Stimulated activated CD4-positive, alpha-beta T cell treated with anti-CD3 and anti-CD28 coated beads, Interleukin-15, amount 100 ng/mL, for 48 hours (primary cell): ENCODE measurements at places on chromosomes 2 and 18.

DNA sequence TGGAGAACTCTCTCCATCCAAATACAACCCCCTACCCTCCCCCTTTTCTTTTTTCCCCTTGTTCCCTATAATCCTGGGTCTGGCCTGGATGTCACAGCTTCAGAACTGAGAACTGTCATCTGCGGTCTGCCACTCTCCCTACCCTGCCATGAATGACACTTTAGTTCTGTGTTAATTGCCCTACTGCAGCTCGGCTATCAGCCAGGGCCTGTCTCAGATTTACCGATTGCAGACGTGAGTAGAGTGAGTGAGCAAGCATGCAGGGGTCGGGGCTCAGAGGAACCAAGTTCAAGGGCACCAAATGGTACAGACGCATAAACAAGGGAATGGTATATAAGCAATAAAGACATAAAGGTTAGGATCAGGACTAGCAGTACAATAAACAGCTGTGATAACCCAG lies 967.8 kb downstream of the BCL11A start:
- no peak for DNase-seq

DNA sequence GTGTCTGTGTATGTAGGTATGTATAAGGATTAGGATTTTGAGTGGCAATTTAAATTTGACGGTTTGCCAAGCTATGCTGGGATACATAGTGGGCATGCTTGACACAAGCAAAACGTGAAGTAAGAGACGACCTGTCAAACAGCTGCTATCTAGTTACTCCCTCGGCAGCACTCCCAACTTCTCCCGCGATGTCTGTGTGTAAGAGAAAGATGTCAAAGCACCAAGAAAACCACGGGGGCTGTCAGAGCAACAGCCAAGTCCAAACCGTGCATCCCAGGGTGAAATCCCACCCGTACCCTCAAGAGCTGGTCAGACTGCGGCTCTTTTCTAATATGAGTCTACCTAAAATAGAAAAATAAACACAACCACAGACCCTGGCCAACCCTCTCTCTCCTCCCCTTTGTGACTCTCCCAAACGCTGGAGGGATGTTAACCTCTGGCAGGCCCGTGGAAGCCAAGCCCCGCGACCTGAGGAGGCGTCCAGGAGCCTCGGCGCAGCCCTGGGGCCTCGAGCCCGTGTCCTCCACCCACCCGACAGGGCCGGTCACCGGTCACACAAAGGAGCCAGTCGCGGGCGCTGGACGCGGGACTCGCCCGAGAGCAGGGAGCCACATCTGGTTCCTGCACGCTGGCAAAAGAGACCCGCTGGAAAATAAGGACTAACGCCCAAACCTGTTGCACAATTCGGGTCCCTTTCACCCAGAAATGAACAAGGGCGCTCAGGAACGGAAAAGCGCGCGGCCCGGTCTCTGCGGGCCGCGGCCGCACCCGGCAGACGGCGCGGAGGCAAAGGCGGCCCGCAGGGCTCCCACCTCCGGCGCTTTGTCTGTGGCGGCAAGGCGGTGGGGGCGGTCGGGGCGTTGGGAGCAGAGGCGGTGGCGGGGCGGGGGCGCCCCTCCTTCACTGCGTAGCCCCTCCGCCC lies 925 bp downstream of the SESTD1 start:
- DNase-seq = no peak

GRCh38 chr18:37272226-37272625 lies 293.4 kb downstream of the CELF4 start:
- no peak for DNase-seq

GRCh38 chr2:56001947-56002346 lies 78.4 kb upstream of the EFEMP1 start:
- no peak for DNase-seq

- no peak for DNase-seq
Observed at GRCh38 chr2:114729026-114729425, 286.6 kb downstream of the DPP10 start.

DNA sequence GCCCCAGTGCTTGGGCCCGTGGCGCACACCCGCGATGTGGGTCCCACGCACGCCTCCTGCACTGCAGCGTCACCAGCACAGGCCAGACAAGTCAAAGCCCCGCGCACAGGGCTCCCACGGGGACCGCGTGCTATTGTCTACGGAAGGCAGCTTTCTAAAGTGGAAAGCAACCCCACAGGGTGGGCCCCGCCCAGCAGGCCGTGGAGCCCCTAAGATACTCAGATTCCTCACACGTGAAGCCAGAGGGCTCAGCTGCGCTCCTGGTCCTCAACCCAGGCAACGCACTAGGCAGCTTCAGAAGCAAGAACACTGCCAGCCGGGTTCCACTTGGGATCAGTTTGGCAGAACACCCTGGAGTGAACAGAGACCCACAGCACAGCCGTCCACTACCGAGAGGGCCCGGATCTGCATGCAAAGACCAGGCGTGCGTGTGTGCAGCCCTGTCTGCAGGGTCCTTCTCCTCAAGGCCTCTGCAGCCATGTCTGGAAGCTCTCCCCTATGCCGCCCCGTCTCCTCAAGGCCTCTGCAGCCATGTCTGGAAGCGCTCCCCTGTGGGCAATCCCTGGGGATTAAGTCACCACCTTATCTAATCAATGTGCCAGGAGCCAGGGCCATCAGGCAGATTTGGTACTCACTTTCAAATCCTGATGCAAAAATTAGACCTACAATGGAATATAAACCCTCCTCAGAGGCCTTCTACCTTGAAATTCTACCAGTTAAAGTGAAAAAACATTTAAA lies 231.3 kb downstream of the HDAC4 start:
- no peak for DNase-seq

GRCh38 chr2:213001297-213001910 lies 150.0 kb downstream of the IKZF2 start:
- DNase-seq = no peak

GRCh38 chr2:241211276-241211675 lies 22.8 kb downstream of the ANO7 start:
- no peak for DNase-seq

- no peak for DNase-seq
Observed at GRCh38 chr2:224261326-224261725, 140.6 kb downstream of the FAM124B start.

DNA sequence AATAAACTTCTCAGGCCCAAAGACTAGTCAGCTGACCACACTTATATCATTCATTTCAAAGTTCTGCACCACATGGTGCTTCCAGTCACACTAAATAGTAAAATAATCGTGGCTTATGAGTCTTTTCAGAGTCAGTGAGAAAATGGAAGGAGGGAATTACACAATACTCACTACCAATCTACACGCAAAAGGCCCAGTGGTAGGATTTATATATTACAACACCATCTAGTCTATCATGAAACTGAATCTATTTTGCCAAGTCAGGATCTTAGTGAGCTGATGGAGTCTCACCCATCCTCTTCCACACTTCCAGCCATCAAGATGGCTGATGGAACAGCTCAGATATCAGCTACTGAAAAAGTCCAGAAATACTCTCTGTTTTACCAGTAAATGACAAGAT lies 21.9 kb downstream of the INO80D start:
- DNase-seq = no peak

GRCh38 chr2:64166637-64167420 lies 22.6 kb upstream of the PELI1 start:
- DNase-seq = no peak

DNA sequence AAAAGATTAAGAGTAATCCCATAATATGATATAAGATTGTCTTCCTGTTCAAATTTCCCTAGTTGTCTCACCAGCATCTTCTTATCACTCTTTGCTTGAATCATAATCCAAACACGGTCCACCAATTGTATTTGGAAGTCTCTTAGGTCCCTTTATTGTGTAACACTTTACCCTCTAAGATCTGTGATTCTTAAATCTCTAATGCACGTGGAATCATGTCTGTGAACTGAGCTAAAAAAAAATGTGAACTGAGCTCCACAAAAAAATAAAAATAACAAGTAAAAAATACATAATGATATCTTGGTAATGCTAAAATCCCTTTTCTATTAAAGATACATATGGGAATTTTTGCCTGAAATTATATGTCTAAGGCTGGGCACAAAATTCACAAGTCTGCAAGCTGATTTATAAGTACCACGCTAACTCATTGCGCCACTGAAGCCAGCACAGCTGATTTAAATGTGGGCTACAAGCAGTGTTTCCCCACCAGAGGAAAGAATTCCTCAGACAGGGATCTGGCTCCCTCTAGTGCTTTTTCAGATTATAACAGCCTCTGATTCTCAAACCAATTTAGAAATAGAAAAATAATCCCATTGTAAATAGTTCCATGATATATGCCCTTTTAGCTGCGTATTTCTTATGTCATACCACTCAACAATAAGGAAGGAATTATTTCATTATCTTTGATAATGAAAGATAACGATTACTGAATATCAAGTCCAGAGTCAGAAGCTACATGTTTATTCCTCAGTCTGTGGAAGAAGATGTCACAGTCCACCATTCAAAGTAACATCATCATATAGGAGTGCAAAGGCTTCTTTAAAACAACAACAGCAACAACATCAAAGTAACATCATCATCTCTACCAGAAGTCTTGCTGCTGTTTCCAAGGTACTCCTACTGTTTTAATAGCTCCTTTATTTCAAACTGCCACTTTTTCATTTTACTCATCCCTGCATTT lies 22.9 kb downstream of the RBM43 start:
- no peak for DNase-seq

DNA sequence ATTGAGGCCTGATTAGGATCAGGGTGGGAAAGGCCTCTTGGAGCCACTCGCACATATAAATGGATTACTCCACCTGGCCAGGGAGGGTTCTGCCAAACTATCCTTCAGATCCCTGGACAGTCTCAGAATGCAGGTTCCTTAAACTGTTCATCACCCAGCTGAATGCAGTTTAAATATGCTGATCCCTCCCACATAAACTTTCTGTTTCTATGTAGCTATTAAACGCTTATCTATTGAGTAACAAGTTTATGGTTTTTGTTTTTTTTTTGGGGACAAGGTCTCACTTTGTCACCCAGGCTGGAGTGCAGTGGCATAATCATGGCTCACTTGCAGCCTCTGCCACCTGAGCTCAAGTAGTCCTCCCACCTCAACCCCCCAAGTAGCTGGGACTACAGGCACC lies 1.9 kb downstream of the CAD start:
- no peak for DNase-seq

DNA sequence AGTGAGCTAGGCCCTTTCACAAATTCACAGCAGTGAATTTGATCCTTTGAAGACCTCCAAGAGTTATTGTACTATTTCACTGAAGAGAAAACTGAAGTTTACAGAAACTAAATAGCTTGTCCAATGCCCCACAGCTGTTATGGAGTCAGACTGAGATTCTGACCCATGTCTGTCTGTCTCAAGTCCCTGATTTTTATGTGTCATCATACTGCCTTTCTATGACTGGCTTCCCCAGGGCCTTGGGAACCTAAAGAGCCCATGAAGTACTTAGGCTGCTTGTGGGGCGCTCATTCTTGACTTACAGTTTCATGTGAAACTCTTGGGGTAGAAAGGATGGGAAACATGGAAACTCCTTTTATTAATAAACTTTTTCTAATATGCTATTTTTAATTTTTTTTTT lies 107.7 kb downstream of the ATL2 start:
- DNase-seq = no peak

DNA sequence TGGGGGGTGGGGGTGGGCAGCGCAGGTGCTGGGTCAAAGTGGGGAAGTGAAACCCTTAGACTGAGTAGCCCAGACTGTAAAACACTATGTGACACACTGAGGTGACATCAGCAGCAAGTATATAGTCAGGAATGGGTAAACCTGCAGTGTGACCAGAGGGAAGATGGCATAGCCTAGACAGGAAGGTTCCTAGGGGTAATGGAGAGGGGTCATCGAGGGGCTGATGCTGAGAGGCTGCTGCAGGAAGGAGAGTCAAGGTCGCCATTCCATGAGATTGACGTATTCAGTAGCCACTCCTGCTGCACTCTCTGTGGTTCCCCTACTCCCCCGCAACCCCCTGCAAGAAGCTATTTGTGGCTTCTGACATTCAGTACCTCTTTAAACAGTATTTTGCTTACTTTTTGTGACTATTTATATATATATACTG lies 111.7 kb downstream of the CHST9 start:
- no peak for DNase-seq

- DNase-seq = no peak
Observed at GRCh38 chr2:108444941-108445840, 3.8 kb upstream of the GCC2 start.

DNA sequence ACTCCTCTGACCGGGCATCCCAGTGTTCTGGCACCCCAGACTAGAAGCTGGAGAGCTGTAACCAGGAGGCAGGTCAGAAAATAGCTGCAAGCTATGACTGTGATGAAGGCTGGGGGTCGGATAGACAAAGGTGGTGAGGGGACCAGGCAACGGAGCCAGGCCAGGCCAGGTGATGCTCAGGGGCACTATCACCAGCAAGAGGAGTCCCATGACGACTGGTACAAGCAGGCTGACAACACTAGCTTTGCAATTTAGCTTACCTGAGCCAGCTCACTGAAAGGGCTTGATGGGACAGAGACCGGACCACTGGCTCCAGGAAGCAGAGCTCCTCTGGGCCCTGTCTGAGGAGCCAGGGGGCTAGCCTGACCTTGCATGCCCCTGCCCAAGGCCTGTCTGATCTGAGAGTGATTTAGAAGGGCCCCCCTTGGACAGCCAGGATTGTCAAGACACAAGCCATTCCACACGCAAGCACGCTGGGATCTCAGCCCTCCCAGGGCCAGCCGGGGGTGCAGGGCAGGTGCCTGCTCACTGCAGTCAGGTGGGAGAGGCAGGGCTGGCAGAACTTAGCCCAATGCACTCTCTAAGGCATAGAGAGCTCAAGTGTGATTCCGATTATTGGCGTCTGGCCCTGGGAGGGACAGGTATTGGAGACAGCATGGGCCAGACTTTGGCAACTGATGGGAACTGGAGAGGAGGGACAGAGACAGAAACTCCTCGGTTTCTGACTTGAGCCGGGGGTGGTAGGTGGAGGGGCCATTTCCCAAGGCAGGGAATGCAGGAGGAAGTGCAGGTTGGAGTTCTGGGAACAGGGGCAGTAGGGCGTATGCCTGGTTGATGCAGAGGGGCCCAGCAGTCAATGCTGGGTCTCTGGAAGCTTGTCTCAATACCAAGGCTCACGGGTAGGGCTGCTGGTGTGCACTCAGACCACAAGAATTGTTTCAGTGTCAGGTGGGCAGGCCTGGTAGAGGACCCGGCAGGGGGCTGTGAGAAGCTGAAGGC lies 47.7 kb downstream of the MYO7B start:
- DNase-seq = no peak

- DNase-seq = no peak
Observed at GRCh38 chr2:158319269-158319668, 137.3 kb downstream of the CCDC148 start.

DNA sequence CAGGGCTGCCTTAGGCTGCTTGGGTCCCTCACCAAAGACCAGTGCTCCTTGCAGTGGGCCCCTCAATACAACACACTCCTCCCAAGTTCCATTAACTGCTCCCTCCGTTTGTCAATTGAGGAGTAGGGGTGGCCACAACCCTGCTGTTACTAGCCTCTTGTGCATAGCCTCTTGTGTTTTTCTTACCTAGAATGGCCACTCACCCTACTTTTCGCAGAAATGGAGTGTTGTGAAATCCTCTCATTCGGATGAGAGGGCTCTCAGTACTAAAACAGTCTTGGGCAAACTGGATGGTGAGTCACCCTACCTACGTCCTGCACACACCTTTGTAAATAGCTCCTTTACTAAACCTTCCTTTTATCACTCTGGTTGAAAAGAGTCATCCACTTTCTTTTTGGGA lies 253.9 kb downstream of the OSR1 start:
- no peak for DNase-seq
